Stimulated activated CD8-positive, alpha-beta memory T cell treated with anti-CD3 and anti-CD28 coated beads, Interleukin-15, amount 100 ng/mL, for 48 hours (primary cell): ENCODE measurements at places on chromosomes 6 and 20.

DNA sequence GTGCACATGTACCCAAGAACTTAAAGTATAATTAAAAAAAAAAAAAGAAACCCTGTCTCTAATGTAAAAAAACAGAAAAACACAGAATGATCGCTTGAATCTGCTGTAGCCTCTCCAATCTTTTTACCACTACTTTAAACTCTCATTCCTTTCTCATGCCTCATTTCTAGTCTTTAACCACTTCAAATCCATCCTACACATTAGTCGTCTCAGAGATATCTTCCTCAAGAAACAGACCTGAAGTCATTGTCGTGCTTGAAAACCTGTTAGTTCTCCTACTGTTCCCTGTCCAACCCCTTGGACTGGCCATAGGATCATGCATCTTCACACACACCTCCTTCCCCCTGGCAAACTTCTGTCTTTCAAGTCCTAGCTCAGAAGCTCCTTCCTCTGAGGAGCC is 112.1 kb upstream of the BCLAF1 start:
- no peak for DNase-seq

- DNase-seq: no peak
Observed at GRCh38 chr6:43973357-43973756, 153.9 kb downstream of the MRPL14 start.

DNA sequence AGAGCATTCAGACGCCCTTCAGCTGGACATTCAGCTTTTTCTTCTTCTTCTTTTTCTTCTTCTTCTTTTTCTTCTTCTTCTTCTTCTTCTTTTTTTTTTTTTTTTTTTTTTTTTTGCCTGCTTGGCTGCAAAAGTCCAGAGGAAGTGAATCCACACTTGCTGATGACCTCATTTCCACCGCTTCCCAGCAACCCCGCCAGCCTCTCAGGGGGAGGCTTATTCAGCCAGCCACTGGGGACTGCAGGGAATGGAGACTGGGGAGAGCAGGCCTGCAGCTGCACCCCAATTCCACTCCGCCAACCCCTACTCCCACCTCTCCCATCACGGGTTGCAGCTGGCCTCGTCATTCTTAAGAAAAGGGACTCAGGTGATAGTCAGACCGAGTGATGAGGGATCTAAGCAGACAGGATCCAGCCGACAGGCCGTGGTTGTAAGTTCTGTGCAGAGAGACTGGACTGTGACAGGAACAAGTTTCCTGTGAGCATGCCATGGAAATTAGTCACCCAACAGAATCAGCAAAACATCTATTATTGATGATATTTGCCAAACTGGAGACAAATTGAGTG is 59.0 kb upstream of the QKI start:
- no peak for DNase-seq

DNA sequence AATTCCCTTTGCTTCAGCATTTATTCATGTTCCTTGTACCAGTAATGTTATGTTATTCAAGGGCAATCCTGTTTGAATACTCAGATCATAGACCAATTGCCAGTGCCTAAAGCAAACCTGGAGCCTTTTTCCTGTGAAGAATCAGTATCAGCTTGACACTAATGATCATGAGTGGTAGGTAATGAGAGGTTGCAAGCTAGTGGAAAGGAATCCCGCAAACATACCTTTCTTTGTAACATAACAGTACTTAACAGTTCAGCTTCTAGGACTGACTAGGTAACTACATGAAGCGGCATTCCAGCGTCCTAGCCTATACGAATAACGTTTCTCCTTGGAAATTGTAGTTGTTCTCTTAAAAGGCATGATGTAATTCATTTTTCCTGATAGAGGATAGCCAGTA is 253.7 kb downstream of the TMEM242 start:
- DNase-seq: no peak

DNA sequence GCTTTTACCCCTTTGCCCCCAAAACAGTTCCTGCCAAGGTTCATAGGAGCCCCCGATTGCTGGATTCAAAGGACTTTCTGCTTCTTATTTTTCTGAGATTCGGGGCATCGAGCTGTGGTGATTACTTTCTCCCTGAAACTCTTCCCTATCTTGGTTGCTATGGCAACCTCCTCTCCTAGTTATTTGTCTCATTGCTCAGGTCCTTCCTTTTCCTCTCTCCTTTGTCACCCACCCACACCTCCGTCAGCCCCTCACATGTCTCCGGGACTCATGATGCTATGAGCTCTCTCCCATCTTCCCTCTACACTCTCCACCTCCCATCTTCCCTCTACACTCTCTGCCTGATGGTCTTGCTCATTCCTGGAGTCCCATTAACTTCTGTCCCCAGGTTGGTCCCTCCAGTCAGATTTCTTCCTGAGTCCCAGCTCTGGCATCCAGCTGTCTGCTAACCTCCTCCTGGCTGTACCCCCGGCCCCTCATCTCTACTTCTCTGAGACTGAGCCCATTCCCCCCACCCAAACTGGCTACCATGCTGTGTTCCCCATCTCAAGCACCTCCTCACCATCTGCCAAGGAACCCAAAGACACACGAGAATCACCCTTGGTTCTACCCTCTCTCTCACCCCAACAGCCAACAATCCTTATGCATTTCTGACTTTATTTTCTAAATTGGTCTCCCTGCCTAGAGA is 30.2 kb upstream of the NNAT start:
- no peak for DNase-seq

DNA sequence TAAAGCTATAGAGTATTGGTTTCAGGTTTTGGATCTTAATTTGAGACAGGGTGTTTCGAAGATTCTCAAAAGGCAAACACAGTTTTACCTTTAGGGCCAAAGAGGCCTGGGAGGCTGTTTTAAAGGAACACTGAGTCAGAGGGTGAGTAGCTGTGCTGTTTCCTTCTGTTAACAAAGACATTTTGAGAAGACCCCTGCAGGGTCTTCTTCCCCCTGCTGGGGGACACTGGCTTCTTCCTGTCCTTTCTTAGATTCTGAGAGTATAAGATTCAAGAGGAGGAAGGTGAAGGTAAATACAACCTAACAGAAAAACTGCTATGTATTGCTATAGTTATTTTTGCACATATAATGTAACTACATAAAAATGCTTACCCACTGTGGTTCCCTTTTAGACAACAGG is 19.0 kb downstream of the HS3ST5 start:
- no peak for DNase-seq

GRCh38 chr6:121086876-121087275 is 247.4 kb downstream of the TBC1D32 start:
- DNase-seq: no peak
